ENCODE measurements at places on chromosomes 5 and 9.

DNA sequence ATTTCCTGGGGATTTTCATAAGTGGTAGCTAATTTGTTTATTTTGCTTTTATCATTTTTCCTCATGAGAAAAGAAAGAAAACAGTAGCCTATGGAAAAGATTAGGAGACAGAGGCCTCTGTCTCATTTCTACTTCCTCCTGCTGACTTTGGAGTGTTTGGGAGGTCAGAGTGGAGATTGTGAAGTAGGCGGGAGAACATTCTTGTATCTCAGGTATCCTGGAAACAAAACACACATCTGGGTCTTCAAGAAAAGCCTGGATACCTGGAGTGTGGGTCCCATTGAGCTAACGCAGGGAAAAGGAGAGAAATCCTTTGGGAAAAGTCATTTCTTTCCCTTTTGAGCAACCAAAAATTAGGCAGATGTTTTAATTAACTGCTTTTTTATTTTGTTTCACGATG is 161.5 kb upstream of the DMAC1 start:
- no peak for DNase-seq

- no peak for DNase-seq
Measured at GRCh38 chr5:78419396-78419795, 59.0 kb downstream of the SCAMP1 start.

DNA sequence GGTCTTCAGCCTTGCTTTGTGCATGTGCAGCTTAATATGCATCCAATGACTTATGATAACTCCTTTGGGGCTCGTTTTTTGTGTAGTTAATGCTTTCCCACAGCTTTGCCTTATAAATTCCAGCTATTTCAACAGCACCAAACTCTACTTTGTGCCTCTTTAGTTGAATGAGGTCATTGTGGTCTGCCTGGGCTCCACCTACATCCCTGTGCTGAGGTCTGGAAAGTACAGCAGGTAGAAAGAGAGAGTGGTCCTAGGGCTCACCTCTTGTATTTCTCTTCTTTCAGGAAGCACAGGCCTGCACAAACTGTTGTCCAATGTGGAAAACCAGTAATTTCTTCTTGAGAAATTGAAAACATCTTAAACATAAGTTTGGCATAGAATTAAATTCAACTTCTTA is 167.2 kb downstream of the XRCC4 start:
- no peak for DNase-seq

DNA sequence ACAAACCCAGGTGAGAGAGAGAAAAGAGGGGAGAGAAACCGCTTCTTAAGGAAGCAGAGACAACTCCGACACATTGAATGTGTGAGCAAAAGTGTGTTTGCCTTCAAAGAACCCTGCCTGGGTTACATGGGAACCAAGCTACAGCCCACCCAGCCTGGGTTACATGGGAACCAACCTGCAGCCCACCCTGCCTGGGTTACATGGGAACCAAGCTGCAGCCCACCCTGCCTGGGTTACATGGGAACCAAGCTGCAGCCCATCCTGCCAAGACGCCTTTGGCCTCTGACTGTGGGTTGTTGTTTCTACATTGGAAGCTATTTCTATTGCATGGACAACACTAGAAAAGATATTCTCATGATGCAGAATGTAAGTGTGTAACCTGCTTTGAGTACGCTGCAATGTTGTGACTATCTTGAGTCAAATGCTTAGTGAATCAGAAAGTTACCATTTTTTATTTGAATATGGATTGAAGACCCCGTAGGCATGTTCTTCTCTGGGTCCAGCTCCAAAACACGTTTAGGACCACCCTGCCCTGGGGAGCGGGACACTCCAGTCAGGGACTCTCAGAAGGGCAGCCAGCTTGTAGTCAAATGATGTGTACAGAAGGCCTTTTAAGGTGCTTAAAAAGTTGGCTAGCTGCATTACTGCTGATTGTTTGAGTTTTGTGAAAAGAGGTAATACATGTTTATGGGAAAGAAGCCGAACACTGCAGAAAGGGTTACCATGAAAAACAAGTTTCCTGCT is 39.1 kb upstream of the UNC5A start:
- DNase-seq, result no peak

GRCh38 chr5:137888466-137888862 is 793 bp upstream of the PKD2L2 start:
- peak; percentile 59 for DNase-seq

DNA sequence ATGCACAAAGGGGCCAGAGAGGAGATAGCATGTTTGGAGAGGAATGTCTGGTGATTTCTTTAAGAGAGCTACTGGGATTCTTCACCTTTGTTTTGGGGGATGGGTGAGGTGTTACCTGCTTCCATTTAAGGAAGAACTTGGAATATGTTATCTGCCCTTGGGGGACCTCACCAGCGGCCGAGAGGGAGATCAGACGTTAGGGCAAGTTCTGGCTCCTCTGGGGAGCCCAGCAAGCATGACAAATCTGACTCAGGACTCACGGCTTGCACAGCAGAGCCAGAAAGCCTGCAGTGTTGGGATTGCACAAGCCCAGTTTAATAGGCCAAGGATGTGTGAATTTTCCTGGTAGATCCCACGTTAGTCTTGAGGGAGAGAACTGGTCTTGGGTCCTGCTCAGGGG is 40.3 kb downstream of the SLC28A3 start:
- DNase-seq, result no peak

GRCh38 chr5:10595672-10596309 is 31.9 kb downstream of the ANKRD33B start:
- DNase-seq, result peak; percentile 56

All from hematopoietic multipotent progenitor cell treated with erythropoietin and hydrocortisone succinate and interleukin-3 and kit ligand, for 8 days (in vitro differentiated cells).